ENCODE measurements at places on chromosomes 5 and 9.

- no peak for DNase-seq
Measured at GRCh38 chr9:72554221-72554641, 32.8 kb downstream of the TMC1 start.

- no peak for DNase-seq
Measured at GRCh38 chr5:152472083-152472482, 67.0 kb upstream of the NMUR2 start.

DNA sequence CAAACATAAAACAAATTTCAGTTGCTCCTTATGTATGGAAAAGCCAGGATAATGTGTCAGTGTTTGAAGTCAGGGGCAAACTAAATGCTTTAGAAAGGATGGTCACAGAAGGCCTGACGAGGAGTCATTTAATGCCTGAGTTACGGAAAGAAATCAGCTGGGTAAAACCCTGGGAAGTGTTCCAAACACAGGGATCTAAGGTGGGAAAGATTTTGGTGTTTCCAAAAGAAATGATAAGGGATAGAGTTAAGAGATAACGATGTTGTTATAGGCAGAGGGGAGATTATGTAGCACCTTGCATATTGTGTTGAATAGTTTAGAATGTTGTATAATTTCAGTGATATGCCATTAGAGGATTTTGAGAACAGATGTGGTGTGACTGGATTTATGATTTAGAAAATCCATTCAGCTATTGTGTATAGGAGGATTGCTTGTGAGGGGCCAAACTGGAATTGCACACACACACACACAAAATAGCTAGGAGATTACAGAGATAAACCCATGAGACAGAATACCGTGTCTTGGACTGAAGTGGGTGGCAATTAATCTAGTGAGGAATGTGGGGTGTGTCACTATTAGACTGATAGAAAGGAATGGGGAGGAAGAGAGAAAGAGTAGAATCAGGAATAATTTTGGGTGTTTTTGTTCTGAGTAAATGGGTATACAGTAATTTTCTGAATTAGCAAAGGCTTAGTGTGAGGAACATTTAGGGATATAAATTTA, 274.2 kb upstream of the DAB2 start:
- no peak for DNase-seq

DNA sequence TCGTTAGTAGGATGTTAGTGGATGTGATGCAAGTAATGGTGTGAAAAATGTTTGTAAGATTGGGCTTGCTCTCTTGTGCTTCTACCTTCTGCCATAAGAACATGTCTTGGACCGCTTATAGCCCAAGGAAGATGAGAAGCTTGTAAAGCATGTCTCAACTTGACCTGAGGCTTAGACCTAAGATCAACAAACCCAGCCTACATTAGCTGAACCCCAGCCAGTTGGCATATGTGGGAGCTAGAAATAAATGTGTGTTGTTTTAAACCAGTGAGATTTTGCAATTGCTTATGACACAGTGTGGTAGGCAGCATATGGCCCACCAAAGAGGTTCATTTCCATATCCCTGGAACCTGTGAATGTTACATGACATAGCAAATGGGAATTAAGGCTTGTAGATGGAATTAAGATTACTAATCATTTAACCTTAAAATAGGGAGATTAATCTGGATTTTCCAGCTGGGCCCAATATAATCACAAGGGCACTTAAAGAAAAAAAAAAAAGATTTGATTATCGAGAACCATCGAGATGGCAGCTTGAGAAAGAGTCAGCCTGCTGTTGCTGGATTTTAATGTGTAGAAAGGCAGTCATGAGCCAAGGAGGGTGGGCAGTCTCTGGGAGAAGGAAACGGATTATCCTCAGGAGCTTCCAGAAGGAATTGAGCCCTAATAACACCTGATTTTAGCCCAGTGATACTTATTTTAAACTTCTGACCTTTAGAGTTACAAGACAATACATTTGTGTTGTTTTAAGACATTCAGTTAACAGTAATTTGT, 27.3 kb upstream of the EDIL3 start:
- no peak for DNase-seq

- no peak for DNase-seq
Measured at GRCh38 chr5:122863721-122864120, 18.3 kb downstream of the SNX24 start.

DNA sequence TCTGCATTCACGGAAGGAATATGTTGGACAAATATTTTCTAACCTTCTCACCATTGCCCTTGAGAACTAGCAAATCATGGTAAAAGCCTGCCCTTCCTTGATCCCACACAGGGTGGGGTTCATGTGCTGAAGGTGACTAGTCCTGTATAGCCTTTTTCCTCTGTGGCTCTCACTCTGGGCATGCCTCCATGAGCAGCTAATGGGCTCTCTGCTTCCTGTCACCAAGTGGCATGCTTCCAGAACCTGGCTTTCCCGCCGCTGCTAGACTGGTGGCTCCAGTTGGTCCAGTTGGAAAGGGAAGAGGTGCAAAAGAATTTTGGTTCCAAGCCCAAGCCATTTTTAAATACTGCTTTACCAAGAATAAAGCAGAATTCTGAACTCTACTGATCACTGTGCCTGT, 35.5 kb downstream of the FBXO10 start:
- DNase-seq: no peak

DNA sequence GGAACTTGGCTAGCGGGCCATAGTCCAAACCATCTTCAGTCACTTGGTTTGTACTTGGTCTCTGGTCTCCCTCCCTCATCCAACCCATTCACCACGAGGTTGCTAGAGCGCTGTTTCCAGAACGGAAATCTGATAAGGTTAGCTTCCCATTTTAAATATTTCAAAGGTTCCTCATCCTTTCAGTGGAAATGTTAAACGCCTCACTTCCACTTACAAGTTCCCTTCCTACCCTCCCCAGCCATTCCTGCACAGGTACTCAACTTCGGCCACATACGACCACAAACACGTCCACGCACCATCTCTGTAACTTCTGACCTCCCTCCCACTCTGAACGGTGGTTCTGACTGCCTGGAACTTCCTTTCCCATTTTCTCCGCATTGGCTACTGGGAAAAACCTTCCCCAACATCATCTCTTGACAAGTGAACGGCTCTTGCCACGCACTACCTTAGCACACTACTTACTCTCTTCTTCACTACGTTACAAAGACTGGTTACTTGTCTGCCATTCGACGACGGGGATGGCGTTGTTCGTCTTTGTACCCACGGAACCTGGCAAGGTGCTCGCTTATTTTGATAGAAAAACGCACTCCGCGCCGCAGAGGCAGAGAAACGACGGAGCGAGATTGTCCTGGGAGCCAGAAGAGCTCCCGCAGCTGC, 629 bp downstream of the CCNH start:
- DNase-seq: peak; percentile 78

DNA sequence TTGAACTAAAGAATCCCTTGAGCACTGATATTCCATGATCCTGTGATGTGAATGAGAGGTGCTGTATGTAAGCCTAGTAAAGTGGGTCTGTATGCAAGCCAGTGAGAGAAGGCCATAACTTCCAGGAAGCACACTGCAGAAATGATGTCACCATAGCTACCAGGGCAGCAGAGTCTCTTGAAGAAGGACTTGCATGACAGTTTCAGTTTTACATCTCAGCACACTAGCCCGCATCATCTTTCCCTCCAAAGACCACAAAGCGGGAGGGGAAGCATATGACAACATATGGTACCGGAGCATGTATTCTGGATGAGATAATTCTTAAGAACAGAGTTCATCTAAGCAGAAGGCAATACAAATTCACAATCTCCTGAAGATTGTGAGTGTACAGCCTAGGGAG, 37.6 kb upstream of the MAST4 start:
- no peak for DNase-seq

- no peak for DNase-seq
Measured at GRCh38 chr9:81183761-81184160, 505.6 kb downstream of the TLE1 start.

DNA sequence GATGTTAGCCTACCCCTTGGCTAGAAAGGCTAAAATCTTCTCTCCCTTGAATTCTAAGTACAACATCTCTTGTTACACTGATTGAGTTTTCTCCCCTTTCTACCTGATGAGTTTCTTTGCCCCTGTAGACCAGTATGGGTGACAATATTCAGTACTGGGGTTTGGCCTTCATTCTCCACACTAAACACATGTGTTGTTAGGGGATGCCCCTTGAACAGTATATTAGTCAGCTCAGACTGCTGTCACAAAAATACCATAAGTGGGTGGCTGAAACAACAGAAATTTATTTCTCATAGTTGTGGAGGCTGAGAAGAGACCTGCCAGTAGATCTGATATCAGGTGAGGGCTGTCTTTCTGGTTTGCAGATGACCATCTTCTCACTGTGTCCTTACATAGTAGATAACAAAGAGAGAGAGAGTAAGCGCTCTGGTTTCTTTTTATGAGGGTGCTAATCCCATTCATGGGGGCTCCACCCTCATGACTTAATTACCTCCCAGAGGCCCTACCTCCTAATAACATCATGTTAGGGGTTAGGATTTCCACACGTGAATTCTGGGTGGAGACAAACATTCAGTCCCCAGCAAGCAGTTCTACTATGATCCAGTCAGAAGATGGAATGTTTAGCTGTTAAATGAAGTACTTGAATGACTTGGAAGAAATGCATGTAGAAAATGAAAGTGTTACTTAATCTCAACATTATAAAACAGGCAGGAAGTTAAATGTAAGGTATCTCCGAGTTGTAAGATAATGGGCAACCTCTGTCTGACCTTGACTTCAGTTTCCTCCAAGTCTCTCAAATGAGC, 17.5 kb downstream of the VLDLR start:
- no peak for DNase-seq

DNA sequence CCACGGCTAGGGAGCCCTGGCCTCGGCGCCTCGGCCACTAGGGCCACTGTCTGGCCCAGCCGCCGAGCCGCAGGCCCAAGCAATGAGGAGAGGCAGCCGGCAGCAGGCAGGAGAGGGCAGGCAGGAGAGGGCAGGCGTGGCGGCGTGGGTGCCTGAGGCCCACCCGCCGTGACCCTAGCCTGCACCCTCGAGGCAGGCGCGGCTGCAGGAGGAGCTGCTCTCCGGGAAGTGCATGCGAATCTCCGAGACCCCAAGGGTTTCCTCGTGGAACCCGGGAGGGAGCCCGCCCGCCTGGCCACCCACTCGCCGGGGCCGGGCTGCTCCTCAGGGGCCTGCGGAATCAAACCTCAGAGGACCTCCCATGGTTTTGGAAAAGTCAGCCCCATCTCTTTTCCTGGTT, 9.3 kb downstream of the GRIN1 start:
- DNase-seq: no peak

DNA sequence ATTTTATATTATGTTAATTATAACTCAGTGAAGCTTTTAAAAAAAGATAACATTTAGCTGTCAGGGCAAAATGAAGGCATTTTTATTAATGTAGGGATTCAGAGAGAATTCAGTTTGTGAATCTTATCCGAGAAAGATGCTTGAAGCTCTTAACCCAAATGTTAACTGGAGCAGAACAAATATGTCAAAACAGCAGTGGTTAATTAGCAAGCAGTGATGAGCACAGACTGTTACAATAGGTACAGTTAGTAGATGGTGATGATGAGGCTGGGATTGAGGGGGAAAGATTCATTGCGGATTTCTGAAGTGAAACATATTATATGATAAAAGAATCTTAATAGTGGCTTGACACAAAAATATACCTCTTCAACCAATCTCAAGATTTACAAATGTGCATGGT, 356.7 kb downstream of the DIRAS2 start:
- DNase-seq: no peak
